ENCODE measurements at places on chromosomes 7 and 10.

DNA sequence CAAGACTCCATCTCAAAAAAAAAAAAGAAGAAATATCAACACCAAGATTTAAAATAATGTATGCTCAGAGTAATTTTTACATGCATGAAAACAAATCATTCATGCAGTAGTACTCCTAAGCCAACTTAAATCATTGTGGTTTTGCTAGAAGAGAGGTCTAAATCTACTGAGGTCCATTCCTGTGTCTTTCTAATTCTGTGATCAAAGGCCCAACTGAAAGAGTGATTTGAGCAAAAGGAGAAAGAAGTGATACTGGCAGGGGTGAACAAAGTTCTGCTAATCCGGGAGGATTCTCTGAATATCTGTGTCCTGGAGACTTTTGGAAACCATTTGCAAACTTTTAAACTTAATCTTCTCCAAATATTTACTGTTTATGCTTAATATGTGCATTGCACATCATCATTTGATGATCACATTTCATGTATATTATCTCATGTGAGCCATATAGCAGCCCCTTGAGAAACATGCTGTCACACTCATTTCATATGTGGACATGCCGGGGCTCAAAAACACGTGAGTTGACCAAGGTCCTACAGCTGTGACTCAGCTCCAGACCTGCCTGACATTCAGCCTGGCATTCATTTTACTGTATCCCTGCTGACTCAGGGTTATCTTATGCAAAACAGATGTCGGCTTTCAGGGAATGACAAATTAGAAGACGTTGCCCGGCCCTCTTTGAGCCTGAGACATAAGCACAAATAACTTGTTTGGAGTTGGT, 76.4 kb downstream of the FAM107B start:
- peak; percentile 87 for DNase-seq

DNA sequence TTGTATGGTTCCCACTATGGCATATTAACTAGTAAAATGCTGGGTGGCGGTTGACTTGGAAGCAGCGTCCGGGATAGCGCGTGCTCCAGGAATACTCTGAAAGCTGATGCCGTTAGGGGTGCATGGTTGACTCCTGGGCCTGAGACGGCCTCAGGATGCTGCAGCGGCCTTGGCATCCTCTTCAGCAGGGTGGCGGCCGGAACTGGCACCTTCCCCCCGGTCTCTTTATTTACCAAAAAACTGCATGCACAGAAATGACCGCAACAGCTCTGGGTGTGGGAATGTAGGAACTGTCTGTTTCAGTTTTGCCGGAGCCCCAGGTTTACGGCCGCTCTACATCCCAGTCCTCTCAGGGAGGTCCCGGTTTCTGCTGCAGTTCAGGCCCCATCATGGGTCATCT, 28.8 kb downstream of the PFKP start:
- no peak for DNase-seq

DNA sequence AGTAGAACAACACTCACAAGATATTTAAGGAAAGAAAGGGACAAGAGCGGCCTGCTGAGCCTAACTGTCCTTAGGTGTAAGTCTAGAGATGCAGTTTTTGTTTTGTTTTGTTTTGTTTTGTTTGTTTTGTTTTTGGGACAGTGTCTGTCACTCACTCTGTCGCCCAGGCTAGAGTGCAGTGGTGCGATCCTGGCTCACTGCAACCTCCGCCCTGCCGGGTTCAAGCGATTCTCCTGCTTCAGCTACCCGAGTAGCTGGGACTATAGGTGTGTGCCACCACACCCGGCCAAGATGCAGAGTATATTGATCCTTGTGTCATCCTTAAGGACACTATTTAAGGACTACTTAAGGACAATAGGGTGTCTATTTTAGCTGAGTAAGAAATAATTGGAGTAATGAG, 84.1 kb upstream of the PARD3 start:
- no peak for DNase-seq

GRCh38 chr7:13197501-13197900, 510.1 kb downstream of the ARL4A start:
- DNase-seq = peak; percentile 59

DNA sequence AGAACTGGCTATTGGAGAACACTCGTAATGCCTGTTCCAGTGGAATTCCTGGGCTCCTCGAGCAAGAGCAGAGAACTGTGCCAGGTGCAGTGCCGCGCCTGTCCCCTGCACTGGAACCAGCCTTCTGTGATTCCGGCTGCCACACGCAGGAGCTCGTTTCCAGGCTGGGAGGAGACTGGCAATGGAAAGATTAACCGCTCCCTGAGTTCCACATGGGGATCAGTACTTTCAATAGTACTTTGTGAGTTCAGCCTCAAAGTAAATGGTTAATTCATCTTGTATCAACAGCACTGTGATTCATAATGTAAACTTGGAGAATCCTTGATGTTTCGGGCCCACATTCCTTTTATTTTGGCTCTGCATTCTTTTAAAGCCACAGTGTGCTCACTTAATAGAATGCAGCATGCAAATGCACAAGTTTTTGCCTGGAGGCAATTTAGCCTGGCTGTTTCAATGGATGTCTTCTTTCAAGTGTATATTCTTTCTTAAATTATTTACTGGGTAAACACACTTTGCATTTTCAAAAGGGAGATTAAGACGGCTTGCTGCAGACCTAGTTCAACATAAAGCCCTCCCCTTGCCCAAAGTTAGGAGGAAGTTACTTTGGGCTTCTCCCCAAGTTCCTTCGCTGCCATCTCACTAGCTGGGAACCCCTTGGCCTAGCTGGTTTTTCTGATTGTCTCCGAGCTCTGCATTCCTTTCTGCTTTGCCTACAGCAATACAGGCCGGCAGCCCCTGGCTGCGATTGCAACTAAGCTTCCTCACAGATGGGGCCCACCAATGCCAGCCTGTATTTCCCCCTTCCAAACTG, 138.1 kb upstream of the TCF7L2 start:
- DNase-seq = peak; percentile 98

DNA sequence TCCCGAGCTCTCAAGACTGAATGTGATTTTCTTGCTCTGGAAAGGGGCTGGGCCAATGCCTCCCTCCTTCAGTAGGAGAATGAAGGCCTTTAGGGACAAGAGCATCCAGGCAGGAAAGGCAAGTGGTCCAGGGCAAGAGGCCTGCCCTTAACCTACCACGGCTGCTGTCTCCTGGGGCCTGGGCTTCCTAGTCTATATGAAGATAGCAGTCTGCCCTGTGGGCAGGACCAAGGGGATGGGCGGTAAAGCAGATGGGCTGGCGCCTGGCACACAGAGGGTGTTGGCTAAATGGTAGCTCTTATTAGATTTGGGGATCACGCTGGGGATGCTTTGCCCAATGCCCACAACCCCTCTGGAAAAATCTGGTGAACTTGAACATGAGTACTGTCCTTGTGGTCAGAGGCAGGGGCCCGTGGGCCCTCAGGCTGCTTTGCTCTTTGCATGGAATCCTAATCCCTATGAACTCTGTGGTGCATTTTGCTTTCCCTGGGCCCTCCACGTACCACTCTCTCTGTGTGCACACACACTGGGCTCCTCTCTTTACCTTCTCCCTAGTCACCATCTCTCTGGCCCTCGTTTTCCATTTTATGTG, 20.3 kb downstream of the CHAT start:
- no peak for DNase-seq

DNA sequence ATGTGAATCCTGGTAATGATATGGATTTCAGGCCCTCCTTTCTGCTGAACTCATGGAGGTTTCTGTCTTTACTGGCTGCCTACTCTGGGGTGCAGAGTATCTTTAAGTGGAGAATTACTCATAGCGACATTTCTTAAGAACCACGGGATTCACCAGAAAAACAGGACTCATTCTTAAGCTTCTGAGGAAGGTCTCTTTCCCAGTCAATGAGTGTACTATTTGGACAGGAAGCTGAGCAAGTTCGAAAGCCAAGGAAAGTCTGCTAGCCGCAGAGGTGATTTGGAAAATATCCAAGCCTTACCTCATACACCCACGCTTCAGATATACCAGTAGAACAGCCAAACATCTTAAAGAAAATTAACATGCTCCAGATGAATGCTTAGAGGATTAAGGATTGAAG, 377.6 kb upstream of the MYO3A start:
- DNase-seq = peak; percentile 0

- no peak for DNase-seq
Measured at GRCh38 chr7:134901389-134902020, 84.8 kb upstream of the AGBL3 start.

- DNase-seq = no peak
Measured at GRCh38 chr10:114387784-114388183, 16.5 kb downstream of the AFAP1L2 start.

- DNase-seq = no peak
Measured at GRCh38 chr10:111865550-111865949, 318.0 kb downstream of the GPAM start.

DNA sequence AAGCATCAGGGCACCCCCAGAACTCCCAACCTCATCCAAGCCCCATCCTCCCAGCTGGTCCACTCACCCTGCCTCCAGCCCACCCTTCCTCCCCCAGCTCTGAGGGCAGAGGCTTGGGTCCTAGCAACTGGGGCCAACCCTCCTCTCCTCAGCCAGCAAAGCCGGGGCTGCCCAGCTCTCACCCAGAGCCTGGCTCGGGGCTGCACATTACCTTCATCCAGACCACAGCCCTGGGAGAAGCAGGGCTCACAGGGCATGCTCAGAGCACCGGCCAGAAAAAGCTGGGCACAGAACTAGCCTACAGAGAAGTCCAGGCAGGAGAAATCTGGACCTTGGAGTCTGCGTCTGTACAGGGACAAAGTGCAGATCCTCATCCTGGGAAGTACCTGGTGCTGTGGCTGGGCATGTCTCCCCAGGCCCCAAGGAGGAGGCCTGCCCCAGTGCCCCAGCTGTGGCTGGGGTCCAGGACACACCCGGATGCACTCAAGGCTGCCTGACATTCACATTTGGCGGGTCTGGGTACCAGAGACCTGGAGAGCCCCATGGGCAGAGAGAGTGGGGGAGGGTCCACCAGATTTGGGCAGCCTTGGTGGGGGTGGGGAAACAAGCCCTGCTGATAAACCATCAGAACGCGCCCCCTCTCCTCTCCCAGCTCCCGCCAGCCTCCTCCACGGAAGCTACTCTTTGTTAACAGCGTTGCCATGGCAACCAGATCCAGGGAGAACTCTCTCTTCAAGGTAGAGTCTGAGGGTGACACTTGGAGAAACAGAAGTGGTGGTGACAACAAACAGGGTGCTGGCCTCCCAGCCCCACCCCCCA, 5.1 kb downstream of the RASGEF1A start:
- DNase-seq = no peak

DNA sequence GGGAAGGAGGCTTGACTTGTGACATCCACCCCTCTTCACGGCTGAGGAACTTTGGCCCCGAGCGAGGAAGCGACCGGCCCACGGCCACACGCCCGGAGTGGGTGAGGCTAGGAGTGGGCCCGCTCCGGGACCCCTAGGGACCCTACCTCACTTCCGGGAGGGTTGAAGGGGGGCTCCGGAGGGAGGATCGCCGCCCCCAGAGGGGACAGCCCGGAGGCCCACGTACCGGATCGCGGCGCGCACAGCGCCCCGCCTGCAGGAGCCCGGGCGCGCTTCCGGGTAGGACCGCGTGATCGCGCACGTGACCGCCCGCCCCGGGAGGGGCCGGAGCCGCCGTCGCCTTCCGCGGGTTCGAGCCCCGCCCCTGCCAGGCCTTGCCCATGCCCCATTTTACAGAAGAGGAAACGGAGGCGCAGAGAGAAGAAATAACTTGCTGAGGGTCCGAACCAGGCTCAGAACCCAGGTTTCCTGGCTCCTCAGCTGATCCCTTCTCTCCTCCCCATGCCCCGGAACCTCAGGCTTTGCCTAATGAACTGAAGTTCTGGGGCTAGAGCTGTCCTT, at the start of gene HPS1:
Gene HPS1, minus strand, starts transcription at position 275 of the 561 bp plus-strand sequence. CDS start 3,695 bp downstream, outside the sequence.
- peak; percentile 73 for DNase-seq

DNA sequence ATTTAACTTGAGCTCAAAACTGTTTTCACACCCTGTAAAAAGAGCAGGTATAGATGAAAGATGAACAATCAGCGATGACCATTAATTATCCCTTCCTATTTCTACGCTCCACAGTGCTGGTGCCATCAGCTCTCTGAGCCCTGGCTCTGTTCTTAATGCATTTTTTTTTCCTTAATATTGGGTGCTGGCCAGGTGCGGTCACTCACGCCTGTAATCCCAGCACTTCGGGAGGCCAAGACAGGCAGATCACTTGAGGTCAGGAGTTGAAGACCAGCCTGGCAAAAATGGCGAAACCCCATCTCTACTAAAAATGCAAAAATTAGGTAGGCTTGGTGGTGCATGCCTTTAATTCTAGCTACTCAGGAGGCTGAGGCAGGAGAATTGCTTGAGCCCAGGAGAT, 4.2 kb downstream of the STEAP4 start:
- no peak for DNase-seq
